ENCODE measurements at places on chromosomes 5 and 9.

GRCh38 chr5:42840842-42841567, 29.3 kb upstream of the SELENOP start:
- DNase-seq = no peak

- DNase-seq = no peak
Measured at GRCh38 chr5:7586480-7586879, 190.5 kb downstream of the ADCY2 start.

DNA sequence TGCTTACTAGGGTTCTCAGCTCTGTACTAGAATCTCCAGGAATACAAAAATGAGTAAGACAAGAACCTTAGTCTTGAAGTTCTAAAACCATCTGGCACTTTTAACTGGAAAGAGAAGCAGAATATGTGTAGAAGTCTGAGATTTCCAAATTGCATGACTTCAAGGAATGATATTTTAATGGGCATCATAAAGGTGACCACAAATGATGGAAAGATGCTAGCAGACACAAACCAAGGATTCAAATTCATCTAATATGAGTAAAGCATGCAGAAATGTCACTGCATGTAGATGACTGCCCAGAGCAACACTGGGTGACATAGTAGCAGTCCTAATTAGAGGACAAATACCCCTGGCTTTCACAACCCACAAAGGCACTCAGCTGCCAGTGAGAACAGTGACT, 117.2 kb downstream of the RPS23 start:
- DNase-seq = no peak

DNA sequence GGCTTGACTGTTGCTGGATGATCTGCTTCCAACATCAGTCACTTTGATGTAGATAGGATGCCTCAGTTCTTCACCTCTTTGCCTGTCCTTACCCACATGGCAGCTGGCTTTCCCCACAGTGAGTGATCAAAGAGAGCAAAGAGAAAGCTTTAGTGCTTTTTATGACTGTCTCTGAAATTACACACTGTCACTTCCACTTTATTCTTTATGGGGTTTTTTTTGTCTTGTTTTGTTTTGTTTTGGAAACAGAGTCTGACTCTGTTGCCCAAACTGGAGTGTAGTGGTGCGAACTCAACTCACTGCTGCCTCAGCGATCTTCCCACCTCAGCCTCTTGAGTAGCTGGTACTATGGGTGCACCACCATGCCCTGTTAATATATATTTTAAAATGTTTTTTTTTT, 32.4 kb upstream of the C5orf24 start:
- no peak for DNase-seq

- no peak for DNase-seq
Measured at GRCh38 chr5:147522435-147522834, 12.6 kb upstream of the DPYSL3 start.
